ENCODE measurements at places on chromosomes 2 and 18.

GRCh38 chr2:127640082-127641072, 5.6 kb upstream of the GPR17 start:
- DNase-seq, result no peak

- no peak for DNase-seq
Measured at GRCh38 chr2:240469740-240470139, 34.3 kb downstream of the GPC1 start.

GRCh38 chr18:6797171-6797570, 67.7 kb downstream of the ARHGAP28 start:
- DNase-seq, result no peak

DNA sequence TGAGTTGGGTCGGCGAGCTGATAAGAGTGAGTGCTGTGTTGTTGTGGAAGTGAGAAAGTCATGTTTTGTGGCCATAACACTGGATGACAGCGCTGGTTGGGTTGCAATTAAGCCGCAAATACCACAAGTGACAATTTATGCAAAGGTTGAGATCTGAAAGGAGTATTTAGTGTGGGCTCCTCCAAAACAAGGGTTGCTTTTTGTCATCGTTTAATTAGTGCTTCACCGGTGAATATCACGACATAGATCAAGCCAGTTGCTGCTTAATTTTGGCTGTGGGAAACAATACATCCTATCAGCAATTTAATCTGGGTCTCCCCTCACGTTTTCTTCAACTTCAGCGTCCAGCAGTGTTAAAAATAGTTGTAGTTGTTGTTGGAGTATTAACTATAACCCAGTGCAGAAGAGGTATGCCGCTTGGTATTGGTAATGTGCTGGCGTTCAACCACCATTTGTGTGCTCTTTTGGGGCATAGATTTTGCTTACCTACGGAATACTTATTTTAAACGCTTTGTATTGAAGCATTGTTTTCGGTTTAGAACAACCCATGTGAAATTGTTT, 662 bp downstream of the ACVR2A start:
- DNase-seq, result peak; percentile 14

GRCh38 chr2:60476206-60476954, 77.1 kb downstream of the BCL11A start:
- DNase-seq, result no peak

DNA sequence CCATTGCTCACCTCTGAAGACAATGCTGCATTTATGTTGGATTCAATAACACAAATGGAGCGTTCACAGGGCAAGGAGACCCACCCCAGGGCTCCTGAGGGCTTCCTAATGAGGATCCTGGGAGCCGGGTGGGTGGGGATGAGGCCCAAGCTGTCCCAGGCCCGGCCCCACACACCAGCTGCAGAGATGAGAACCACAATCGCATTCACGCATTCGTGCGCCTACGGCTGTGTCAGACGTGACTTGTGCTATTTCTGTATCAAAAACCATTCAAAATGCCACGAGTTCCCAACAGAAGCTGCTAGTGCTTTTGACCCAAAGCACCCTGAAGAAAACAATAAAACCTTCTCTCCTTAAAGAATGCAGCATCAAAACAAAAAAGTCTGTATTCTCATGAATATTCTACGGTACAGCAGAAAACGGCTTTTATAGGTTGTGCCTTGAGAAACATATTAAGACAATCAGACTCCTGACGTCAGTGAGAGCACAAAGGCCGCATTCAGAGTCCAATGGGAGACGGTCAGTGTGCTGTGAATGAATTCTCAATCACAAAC, 205.4 kb downstream of the HDAC4 start:
- no peak for DNase-seq

GRCh38 chr2:233267516-233268245, 16.2 kb downstream of the ATG16L1 start:
- peak; percentile 37 for DNase-seq

DNA sequence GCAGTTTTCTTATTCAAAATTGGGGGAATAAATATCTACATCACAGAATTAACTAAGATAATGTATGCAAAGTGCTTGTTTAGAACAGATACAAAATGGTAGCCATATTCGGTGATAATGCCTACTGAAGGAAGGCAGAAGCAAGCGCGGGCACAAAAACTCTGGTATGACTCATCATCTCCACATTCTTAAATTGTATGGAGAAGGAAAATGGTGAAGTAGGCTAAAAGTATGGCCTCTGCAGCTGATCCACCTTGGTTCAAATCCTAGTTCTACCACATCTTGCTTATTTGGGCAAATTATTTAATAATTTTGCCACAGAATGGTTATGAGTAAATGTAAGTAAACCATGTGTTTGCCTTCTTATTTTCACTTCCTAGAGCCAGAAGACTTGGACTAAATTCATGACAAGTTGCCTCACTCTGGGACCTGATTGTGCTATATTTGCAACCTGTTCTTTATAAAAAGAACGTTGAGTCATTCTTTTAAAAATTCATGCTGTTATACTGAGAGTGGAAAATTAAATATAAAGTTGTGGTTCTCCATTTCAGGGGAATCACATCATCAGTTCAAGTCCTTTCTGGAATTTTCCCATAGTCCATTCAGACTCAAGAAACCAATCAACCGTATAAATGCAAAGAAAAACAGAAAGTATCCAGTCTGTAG, 9.0 kb upstream of the CDK15 start:
- DNase-seq, result no peak

DNA sequence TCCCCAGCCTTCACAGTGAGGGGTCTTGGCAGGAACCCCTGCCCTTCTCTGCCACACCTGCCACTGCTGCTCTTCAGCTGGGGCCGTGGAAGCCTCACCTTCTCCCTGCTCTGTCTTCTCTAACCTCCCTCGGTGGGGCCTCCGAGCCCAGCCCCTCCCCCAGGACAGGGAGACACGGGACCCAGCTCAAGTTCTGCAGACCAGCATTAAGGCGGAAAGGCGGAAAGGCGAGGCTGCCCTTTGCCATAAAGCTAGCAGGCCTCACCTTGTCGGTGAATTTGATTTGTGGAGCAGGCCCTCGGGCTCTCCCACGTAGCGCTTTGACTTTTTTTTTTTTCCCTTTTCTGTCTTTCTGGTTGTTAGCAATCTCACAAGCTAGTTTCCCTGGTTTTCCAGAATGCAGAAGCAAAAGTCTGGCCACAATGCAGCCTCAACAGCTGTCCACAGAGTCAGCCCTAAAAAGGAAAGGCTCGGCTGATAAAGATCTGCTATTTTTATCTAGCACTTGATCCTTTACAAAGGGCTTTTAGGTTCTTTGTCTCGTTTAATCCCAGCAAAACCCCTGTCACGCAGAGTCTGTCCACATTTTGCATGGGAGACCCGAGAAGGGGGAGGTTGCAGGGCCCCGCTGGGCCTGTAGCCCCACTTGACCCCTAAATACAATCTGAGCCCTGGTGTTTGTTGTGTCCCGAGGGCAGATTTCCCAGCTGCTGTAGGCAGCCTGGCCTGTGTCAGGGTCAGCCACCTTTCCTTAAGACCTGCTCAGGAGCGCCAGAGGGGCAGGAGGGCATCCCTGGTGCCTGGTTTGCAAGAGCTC, 6.0 kb downstream of the ITM2C start:
- no peak for DNase-seq

DNA sequence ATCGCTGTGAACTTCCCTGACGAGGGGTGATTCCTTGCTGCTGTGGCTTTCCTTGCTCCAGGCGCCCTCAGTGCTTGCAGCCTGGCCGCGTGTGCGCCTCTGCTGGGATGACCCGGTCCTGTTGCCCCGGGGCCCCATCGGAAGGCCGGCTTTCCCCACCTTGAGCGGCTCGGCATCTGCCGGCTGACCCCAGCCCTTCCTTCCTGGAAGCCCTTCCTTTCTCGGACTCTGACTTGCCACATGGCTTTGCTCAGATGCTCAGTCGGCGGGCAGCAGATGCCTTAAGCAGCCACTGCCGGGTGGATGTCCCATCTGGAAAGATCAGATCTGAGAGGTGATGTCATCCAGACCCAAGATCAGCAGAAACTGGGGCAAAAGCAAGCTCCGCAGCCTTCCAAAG, 100.5 kb upstream of the ODC1 start:
- DNase-seq, result no peak

DNA sequence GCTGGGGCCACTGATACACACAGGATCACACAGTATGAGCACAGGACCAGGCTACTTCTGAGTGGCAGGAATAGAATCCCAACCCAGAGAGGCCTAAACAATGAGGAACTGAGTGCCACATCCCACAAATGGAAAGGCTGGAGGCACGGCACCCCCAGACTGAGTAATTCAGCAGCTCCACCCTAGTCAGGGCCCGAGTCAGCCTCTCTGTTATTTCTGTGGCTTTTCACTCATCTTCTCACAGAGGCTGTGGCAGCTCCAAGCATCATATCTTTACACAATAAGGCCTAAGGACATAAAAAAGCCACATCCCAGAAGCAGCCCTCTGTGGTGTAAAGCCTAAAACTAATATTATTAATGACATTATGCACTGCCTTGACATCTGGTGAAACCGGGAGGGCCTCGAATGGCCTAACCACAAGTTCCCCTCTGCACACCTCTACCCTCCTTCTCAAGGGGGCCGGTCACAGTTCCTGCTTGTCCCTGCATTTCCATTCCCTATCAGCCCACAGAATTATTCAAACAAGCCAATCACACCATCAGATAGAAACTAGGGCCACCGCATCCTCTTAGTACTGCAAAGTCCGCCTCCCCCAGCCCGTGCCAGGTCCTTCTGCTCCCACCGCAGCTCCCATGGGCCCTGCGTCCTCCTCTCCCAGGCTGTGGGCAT, 12.5 kb upstream of the MAL start:
- no peak for DNase-seq

- DNase-seq, result no peak
Measured at GRCh38 chr2:42767899-42768705, 4.2 kb upstream of the OXER1 start.

GRCh38 chr2:67289921-67290371, 107.2 kb upstream of the ETAA1 start:
- no peak for DNase-seq

DNA sequence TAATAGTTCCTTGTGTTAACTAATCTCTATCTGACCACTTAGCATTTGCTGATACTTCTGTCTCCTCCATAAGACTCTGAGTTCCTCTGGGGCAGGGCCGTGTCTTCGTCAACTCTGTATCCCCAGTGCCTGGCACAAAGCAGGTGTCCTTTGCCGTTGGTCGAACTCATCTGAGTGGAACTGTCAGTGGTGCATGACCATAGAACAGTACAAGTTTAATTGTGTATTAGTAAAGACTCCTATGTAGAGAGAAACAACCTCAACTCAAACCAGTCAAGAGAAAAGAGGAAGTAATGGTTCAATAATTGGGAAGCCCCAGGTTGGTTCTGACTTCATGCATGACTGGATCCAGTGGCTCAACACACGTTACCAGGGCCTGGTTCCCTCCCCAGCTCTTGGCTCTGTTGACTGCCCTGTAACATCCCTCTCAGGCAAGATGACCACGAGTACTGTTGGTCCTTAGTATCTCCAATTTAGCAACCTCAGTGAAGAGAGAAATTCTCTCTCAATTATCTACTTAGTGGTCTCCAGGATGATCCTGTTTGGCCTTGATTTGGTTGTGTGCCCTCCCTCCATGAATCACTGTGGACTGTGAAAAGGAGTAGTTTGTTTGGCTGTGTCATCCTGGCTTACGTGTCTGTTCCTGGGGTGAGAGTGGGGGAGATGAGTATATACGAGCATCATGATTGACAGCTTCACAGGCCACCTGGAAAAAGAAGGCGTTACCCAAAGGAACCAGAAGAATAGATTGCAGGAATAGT, 58.5 kb upstream of the MSH6 start:
- no peak for DNase-seq

- no peak for DNase-seq
Measured at GRCh38 chr2:25313711-25314513, 27.8 kb downstream of the DNMT3A start.

DNA sequence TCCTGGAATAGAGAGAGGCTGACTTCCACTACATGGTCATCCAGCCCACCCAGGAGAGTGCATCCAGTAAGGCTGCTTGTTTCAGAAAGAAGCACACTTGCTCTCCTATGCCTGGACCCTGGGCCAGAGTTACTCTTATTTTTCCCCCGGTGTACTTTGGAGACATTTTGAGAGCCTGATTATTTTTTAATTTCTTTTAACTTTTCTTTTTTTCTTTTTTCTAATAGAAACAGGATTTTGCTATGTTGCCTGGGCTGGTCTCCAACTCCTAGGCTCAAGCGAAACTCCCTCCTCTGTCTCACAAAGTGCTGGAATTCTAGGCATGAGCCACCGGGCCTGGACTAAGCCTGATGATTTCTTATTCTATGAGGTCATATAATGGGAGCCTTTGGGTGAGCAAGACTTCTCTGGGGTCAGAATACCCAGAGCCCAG, 62.2 kb downstream of the RPL37A start:
- DNase-seq, result no peak

GRCh38 chr2:110731064-110731463, 1.3 kb upstream of the ACOXL start:
- DNase-seq, result no peak

- DNase-seq, result no peak
Measured at GRCh38 chr2:64173156-64174135, 29.2 kb upstream of the PELI1 start.

- no peak for DNase-seq
Measured at GRCh38 chr2:23078784-23079434, 306.1 kb upstream of the KLHL29 start.

DNA sequence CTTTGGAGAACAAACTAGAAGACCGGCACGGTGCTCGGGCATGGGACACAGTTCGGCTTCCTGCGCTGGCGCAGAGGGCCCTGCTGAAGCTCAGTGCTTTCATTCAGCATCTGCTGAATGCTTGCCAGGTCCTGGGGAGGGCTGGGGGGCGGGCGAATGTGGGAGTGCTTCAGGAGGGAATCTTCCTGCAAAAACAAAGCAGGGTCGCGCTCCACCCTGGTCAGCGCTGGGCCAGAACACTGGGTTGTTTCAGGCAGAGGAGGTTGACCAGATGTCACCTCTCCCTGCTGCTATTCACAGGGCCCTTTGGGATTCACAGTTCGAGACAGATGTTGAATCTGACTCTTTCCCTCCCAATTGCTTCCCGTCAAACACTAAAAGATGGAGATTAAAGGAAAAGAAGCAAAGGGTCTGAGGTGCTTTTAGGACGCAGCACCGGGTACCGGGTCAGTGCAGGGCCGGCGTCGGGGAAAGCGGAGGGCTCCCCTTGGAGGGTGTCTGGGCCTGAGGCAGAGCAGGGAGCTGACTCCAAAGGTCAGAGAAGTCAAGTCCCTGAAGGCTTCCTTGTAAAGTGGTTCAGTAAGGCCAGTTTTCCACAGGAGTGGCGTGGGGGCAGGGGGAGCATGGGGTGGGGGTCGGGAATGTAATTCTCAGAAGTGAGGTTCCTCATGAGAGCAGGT, 82.1 kb upstream of the PXDN start:
- DNase-seq, result no peak

DNA sequence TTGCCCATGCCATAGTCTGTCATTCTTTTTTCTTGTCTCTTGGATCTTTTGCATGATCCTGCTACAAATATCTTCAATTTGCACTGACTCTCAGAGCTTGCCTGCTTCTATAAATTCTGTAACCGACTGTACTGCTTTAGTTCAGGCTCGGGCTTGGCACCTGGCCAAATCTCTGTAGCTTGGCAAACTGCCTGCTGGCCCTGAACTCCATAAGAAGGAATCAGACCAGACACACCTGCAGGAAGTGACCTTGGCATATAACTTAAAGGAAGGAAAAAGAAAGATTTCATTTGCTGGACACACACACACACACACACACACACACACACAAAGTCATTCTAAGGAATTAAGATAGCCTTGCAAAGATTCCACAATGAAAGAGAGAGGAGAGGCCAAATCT, 291.2 kb upstream of the DDX18 start:
- DNase-seq, result no peak

Measured in stimulated activated CD4-positive, alpha-beta T cell treated with anti-CD3 and anti-CD28 coated beads, Interleukin-2, amount 100 ng/mL, for 48 hours (primary cell).